ENCODE measurements at places on chromosomes 11 and 22.

- no peak for DNase-seq
Observed at GRCh38 chr11:23751280-23751679, 745.6 kb upstream of the LUZP2 start.

- no peak for DNase-seq
Observed at GRCh38 chr11:12091956-12092558, 18.3 kb upstream of the MICAL2 start.

DNA sequence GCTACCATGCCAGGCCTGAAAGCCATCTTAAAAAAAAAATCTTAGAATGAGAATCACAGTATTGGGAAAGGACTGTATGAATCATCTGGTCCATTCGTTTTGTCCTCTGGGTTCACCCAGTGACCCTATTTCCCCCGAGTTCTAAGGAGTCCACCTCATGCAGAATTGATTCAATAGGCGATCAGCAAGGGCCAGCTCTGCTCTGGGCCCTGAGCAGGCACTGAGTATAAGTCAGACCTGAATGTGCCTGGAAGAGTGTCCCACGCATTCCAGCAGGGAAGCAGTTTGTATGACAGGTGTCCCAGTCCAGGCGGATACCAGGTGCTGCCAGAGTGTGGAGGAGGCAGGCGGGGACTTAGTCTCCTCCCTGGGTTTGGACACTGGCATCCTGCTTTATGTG is 883 bp upstream of the HMOX1 start:
- no peak for DNase-seq

GRCh38 chr22:33991620-33992019 is 71.3 kb upstream of the LARGE1 start:
- no peak for DNase-seq

- DNase-seq: no peak
Observed at GRCh38 chr11:29224739-29225384, 792.0 kb downstream of the KCNA4 start.

DNA sequence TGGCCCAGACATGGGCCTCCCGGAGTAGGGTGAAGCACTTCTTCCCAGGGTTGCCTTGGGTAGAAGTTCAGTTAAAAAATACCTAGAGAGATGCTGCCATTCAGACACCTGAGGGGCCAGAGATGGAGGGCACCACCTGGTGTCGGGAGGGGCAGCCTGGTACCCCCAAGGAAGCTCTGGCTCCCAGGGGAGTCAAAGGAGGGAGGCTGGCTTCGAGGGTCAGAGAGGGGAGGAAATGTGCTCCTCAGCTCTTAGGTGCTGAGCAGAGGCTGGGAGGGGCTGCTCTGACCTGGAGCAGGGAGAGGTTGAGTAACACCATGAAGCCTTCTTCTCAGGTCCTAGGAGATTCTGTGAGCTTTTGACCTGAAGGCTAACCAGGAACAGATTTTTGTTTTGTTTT is 1.1 kb downstream of the USP35 start:
- DNase-seq: no peak

DNA sequence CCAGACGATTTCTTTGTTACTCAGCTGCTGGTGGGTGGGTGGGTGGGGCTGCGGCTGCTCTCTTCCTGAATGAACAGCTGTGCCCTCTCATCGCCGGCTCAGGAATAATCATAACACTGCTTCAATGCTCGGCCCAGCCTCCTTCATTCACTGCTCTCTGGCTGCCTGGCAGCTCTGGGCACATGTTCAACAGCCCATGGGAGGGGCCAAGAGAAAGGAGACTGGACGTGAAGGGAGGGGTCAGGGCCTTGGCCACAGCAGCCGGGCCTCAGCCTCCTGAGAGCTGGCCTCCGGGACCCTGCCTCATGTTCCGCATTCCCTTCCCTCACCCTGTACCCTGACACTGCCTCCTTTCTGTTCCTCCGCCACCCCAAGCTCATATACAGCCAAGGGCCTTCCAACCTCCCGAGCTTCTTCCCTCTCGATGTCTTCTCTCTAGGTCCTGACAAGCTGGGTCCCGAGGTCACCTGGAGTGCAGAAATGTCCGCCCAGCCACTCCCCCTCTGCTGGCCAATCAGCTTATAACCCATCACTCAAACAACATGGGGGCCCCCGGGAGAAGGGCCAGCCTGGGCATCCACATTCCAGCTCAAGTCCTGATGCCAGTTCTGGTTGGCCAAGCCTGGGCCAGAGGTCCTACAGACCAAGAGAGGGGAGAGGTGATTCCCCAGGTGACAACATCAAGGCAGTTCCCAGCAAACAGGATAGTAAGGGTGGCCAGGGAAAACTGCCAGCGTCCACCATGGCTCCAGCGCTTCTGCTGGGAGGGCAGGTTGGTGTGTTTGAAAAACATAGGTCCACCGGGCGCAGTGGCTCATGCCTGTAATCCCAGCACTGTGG is 3.2 kb upstream of the CSDC2 start:
- no peak for DNase-seq

GRCh38 chr11:72781063-72781312 is 12.9 kb downstream of the STARD10 start:
- DNase-seq: no peak

DNA sequence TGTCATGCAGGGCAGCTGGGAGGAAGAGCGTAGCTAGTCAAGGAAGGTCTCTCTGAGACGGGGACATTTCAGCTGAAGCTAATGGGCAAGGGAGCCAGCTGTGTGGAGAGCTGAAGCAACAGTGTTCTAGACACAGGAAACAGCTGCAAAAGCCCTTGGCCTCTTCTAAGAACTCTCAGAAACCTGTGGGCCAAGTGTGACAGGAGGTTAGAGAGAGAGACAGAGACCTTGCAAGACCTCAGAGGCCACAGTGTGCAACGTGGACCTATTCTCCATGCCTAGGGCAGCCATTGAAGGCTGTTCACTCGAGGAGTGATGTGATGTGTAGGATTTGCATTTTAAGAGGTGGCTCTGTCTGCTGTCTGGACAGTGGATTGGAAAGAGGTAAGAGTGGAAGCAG is 48.7 kb upstream of the TNRC6B start:
- DNase-seq: no peak

DNA sequence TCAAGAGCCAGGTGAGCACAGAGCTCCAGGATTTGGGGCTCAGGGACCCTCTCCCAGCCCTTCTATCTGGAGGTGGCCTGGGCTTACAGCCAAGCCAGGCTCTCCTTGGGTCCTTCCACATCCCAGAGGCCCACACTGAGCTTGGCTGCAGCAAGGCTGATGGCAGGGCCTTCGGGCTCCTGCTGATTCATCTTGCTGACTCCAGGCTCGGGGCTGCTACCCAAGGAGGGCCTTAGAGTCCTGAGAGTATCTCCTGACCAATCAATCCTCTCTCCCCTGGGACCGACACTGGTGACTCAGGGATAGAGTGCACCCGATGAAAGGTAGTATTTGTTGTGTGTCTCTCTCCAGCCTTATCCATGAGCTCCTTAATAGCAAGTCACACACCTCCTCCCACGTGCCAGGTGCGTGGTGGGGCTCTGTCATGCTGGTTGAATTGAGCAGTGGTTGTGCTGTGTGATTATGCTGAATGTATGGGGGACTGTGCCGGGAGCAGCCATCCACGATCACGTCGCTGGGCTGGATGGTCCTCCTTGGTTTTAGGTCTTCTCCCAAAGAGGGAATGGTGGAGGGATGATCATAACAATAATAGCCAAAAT is 62.3 kb downstream of the GRIK4 start:
- no peak for DNase-seq

GRCh38 chr11:95283650-95284049 is 52.6 kb upstream of the SESN3 start:
- no peak for DNase-seq

DNA sequence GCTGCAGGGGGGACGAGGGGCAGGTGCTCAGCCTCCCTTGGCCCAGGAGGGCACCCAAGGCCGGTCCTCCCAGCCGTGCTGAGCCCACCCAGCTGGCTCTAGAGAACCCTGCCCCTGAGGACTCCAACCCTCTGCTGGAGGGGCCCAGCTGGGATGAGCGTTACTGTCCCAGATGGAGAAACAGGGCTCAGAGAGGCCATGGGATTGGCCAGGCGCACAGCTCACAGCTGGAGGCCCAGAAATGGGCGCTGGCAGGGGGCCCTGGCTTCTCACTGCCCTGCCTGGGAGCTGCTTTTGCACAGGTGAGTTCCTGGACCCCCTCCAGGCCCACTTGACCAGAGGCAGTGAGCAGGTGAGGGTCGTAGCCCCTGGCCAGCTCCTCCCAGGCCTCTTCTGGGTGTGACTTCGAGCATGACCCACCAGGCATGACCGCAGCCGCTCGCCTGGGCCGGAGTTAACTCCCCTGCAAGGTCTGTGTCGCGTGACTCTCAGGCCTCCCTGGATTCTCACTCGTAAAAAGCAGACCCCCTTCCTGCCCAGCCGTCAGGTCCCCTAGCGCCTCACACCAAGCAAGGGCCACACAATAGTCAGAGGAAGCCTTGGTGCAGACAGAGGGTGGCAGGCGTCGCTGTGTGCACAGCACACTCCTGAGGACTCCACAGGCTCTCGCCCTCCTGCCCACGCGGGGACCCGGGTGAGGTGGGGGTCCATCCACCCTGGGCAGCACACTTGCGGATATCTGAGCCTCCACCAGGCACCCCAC is 19.7 kb upstream of the IL17REL start:
- DNase-seq: no peak

- no peak for DNase-seq
Observed at GRCh38 chr11:67420147-67420645, 4.7 kb downstream of the CARNS1 start.

DNA sequence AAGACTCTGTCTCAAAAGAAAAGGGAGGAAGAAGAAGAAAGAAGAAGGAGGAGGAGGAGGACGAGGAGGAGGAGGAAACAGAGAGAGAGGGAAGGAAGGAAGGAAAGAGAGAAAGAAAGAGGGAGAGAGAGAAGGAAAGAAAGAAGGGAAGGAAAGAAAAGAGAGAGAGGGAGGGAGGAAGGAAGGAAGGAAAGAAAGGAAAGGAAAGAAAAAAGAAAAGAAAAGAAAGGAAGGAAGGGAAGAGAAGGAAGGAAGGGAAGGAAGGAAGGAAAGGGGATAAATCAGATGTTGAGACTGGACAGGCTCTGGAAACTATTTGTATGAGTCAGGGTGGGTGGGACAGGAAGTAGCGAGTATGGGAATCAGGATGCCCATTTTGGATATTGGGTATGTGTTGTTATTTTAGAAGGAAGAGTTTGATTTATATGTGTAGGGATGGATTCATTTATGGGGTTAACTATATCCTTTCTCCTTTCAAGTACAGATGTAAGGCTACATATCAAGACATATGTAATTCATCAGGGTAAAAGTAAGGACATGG is 6.0 kb upstream of the RPL3 start:
- DNase-seq: no peak

DNA sequence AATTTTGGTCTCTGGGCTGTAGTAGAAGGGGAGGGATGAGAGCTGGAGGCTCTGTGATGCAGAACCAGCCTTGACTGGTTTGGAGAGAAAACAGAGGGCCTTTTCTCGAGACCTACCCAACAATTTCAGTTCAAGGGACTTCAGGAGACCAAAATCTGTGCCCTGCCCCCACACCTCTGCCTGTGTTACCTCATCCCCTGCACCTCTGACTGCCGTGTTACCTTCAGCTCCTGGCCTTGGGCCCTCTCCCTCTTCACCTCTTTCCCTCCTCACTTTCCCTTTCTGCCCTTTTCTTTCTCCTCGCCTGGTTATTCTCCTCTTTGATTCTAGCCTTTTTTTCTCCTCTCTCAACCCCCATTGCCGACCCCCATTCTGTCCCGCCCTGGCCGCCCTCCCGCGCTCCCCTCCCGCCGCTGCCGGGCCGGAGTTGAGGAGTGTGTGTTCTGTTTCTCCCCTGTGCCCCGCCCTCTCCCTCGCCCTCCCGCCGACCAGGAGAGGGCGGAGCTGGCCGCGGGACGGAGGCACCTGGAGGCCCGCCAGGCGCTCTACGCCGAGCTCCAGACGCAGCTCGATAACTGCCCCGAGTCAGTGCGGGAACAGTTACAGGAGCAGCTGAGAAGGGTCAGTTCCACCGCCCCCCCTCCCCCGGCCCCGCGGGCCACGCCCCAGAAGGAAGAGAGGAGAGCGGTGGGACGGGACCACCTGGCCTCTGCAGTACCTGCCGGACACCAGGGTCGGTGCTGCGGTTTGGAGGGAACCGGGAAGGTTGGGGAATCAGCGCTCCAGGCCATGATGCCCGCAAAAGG is 27.2 kb downstream of the PHLDB1 start:
- no peak for DNase-seq

DNA sequence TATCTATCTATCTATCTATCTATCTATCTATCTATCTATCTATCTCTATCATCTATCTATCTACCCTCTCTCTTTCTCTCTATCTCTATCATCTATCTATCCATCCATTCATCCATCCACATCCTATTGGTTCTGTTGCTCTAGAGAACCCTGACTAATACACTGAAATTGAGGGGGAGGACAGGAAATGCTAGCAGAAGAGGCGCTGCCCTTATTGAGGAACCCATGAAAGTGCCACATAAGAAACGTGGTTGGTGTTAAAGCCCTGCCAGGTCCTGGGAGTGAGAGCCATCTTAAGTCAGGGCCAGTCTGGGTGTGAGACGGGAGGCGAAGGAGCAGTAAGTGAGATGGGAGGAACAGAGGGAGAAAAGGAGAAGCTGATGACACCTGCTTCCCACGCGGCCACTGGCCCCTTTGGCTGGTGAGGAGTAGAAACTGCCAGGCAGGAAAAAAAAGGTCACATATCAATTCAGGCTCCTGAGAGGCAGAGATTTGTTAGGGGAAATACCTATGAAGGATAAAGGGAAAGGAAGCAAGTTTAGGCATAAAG is 87.9 kb upstream of the PLET1 start:
- DNase-seq: no peak

DNA sequence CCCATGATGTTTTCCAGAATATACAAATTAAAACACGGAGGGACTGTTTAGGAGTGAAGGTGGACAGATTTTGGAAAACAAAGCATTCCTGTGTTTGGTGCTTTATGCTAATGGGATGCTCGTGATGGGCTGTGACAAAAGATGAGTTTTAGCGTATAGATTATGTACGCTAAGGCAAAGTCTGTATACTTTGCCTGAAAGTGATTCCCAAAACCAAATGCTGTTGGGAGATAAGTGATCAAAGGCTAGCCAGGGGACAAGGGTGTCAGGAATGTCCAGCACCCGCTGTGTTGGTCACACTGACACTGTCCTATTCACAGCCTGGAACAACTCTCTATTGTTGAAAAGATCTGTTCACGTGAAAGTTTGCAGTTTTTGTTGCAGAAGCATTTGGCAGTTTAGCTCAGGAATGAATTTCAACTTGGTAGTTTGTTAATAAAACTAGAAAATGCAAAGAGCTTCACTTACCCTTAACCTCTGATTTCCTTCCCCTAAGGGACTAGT is 1.5 kb downstream of the JAM3 start:
- DNase-seq: no peak

- DNase-seq: no peak
Observed at GRCh38 chr11:100778166-100778785, 91.2 kb downstream of the ARHGAP42 start.

All from esophagus squamous epithelium (tissue), 5 donors.